Tongue (tissue), 3 donors: ENCODE measurements at places on chromosomes 1 and 21. TPM values are rescaled to one million over a fixed set of nuclear protein-coding genes. Genes with fewer than 3 reads are reported as not detected.

The FCRL4 gene
- total RNA-seq, result not detected

GRCh38 chr1:151790940-151791651, 796 bp upstream of the TDRKH start:
- no peak for DNase-seq

The CFHR4 gene
- not detected for total RNA-seq

The TMEM63A gene
- 39.3 TPM for total RNA-seq

DNA sequence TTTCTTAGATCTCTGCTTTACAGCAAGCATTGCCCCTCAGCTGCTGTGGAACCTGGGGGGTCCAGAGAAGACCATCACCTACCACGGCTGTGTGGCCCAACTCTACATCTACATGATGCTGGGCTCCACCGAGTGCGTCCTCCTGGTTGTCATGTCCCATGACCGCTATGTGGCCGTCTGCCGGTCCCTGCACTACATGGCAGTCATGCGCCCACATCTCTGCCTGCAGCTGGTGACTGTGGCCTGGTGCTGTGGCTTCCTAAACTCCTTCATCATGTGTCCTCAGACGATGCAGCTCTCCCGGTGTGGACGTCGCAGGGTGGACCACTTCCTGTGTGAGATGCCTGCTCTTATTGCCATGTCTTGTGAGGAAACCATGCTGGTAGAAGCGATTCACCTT, 33.4 kb upstream of the OR2B11 start:
- no peak for DNase-seq

GRCh38 chr1:112706505-112707220, at the start of gene RHOC:
TSS of gene RHOC (minus strand) at chr1:112707127. CDS start at chr1:112703799, 3,328 bp downstream.
- DNase-seq, result peak; percentile 84

DNA sequence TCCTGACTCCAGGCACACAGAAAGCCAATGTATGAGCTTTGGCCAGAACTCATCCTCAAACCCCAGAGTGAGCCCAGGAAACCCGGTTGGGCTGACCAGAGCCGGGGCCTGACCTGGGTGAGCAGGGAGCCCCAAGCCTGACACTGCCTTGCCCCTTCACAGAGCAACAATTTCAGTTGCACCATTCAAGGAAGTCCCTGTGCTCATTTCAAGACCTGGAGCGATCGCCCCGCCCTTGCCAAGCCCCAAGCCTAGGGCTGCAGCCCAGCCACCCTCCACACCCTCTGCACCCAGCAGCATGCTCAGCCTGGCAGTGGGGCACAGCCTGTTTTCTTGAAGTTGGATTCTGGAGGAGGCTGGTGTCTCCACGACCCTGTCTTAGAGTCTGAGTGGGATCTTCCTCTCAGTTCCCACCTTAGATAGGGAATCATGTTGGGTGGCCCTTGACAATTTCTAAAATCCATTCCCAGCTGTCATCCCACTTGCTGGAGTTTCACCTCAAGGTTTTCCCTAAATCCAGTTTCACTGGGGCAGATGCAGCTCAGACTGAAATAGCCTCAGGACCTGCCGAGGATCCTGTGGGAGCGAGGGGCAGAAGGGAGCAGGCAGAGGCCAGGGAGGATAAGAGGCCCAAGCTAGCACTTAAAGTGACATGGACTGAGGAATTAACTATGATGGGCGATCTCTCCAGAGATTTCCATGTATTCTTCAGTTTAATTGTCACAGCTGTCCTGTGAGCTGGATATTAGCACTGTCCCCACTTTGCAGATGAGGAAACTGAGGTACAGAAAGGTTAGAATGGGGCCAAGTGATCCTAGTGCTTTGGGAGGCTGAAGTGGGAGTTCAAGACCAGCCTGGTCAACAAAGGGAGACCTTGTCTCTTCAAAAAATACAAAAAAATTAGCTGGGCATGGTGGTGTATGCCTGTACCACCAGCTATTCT, 2.5 kb downstream of the NBL1 start:
- DNase-seq, result no peak

DNA sequence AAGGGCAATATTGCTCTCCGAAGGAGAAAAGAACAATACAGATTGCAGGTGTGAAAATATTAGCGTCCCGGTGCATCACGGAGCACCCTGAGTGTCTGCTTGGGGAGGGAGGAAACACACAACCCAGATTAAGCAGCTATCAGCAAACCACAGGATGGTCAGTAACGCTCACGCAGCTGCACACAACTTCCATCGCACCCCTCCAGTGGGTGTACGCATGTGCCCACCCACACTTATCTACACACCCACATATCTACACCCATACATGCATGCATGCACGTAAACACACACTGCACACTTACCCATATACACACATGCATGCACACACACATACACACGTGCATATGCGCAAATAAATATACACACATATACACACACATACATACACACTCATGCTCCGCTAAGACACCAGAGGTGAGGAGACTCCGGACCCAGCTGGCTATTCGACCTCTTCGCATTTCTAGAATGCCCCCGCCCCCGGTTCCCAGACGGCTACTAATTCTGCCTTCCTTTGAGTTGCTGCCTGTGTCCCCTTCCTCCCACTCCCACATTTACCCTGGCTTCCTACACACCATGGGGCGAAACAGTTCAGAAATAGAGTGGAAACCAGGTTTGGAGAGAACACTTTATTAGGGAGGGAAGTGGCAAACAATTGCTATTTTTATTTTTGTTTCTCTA, 26.2 kb downstream of the ITPKB start:
- no peak for DNase-seq

DNA sequence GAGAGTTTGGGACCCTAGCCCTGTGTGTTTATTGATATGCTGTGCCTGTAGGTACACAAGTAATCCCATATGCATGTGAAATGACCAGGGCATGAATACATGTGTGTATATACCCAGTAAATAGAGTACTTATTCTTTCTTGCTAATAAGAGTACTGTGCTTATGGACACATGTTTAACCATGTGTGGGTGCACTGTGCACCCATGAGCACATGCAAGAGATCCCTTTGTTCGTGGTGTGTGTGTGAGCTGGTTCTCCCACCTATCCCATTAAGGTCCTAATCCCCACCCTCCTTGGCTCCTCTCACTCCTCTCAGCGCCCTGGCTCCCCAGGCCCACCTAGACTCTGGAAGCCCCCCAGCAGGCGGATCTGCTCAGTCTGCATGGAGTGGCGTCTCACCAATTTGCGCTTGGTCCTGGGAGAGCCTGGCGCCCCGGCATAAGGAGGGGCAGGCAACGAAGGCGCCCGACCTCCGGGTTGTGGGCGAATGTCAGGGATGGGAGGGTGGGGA, 2.2 kb upstream of the LIX1L start:
- no peak for DNase-seq

GRCh38 chr1:231584117-231584516, 42.5 kb upstream of the DISC1 start:
- peak; percentile 40 for DNase-seq

The LCE3E gene
- not detected for total RNA-seq

- DNase-seq, result peak; percentile 3
These were observed 44.3 kb upstream of the IL10 start for GRCh38 chr1:206816390-206817287.

- no peak for DNase-seq
These were observed at the start of gene BSND for GRCh38 chr1:54998677-54999076. TSS of gene BSND (plus strand) at chr1:54998933. CDS start at chr1:54999187, 254 bp downstream.

The PEAR1 gene
- 13.6 TPM for total RNA-seq

The TNNI3K gene
- 2.7 TPM for total RNA-seq

DNA sequence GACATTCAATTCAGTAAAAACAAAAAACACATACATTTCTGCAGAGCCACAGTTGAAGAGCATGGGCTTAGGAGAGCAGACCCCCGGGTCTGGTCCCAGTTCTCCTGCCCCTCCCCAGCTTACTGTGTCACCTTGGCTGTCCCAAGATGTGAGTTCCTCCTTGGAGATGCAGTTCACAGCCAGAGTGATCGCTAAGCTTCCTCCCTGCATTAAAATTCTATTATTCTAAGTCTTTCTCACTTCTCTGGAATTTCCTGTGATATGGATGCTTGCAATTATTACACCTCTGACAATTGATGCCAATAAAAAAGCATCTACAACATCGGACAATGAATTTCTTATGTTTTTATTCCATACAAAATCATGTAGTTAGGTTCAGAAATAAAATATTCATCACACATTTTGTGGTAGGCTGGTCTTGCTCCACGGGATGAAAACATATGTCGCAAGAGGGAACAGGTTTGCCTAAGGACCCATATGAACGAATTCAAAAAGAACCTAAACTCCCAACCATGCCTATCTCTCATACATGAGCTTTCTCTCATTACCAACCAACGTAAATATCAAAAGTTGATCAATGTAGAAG, 328.5 kb upstream of the RUNX1 start:
- no peak for DNase-seq

The PRAMEF1 gene
- total RNA-seq, result not detected

DNA sequence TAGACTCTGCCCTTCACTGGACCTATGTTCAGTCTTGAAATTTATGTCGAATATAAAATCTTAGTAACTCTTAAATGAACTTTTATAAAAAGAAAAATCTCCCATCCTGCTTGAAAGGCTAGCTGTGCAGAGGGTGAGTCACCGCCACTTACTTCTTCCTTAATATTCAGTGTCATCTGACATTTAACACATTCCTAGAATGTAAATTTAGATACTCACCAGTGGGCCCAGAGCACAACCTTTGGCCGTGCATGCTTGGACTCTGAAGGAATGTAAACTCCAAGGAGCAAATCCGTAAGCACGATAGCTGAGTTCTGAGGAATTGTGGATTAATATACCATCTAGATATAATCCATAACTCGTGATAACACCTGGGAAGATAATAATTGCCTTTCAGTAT, 403.3 kb downstream of the KCTD3 start:
- no peak for DNase-seq

The ZSCAN20 gene
- 6.5 TPM for total RNA-seq

DNA sequence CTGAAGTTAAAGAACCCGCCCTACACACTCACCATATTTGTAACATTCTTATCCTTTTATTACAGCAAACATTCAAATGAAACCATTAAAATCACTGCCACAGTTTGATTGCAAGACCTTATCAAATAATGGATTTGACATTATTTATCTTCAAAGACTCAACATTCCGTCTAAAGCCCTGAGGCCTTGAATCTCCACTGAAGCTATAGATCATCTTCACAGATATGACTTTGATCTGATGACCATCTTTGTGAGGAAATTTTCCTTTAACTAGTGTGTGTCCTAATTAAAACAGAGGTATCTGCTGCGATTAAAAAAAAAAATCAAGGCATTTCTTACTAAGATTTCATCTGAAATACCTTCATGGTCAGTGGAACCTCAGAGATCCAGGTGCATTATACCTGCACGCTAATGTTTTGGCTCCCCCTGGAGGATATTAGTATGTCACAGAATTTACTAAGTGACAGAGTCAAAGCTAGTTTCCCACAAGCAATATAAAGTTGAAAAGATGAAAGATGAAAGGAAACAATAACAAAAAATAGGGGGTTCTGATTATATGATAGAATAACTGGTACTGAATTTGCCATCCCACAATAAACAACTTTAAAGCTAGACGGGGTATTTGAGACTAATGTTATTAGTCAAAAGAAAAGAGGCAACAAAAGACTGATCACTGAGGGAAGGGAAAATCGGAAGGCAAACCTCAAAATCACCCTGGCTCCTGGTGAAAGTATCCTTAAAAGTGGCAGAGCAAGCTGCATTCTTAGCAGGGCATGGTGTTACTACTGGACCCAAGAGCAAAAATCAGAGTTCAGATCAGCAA, 923.4 kb downstream of the NCAM2 start:
- peak; percentile 16 for DNase-seq

- DNase-seq, result no peak
These were observed 6.6 kb downstream of the TXLNA start for GRCh38 chr1:32186077-32186476.

GRCh38 chr21:19603011-19603593, 1199.5 kb upstream of the TMPRSS15 start:
- DNase-seq, result peak; percentile 21

The LRRC38 gene
- 14.0 TPM for total RNA-seq
